ENCODE measurements at places on chromosomes 1 and 21.

DNA sequence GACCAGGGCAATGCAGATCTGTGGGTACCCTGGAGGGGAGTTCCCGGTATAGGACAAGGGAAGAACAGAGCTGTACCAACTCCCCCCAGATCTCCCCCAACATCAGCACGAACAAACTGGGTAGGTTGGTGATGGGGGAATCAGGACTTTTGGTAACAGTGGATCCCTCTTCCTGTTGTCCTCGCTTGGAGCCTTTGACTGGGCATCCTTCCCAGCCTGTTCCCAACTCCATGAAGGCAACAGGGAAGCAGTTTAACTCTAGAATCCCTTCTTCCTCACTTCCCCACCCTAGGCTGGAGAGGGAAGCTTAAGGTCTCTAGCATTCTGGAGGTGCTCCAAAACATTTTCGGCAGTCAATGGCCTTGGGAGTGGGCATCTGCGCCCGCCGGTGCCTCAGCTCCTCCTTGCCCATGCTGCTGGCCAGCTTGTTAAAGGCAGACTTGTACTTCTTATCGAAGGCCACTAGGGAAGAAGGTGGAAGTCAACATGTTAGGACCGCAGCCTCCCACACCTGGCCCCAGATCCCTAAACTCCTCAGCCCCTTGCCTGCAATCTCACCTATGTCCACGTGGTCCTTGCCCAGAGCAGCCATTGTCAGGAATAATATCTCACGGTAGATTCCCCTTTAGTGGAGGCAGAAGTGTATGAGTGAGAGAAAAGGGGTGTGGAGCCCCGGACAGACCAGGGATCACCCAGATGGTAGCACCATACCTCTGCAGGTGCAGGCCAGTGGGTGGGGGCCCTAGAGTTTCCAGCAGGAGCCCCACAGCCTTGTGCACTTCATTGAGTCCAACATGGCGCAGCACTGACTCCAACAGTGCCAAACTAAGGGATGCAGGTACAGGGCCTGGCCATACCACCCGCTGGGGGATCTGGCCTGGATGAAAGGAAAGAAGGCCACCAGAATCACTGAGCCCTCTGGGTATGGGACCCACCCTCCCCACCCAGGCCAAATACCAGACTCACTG, 7.5 kb upstream of the GATAD2B start:
- no peak for DNase-seq

GRCh38 chr1:217630711-217631591, at the start of the genes GPATCH2 and SPATA17:
GPATCH2 (minus strand) TSS chr1:217631090; CDS start chr1:217630971, 119 bp downstream.
SPATA17 (plus strand) TSS chr1:217631344; CDS start chr1:217631379, 35 bp downstream.
- peak; percentile 78 for DNase-seq

GRCh38 chr21:44461005-44461404, 5.7 kb downstream of the LRRC3 start:
- no peak for DNase-seq

GRCh38 chr1:48688102-48688760, 88.5 kb downstream of the BEND5 start:
- DNase-seq, result no peak

GRCh38 chr1:160009081-160009480, 22.7 kb downstream of the PIGM start:
- DNase-seq, result no peak

- DNase-seq, result no peak
These were observed 118.1 kb downstream of the SYT2 start for GRCh38 chr1:202592146-202592545.

DNA sequence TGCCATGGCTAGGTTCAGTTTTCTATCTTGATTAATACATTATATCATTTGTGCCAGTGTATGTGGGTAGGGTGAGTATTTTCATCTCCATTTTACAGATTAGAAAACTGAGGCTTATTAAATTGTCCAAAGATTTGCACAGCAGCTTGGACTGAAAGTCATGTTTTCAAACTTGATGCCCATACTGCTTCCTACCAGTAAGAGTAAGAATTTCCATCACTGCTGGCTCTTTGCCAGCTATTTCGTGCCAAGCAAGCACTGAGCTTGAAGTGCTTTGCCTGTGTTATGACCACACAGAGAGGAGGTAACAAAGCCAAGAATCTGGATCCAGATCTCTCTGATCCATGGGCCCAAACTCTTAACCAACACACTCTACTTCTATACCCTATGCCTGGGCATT, 295.0 kb downstream of the VAV3 start:
- no peak for DNase-seq

- DNase-seq, result no peak
These were observed 6.7 kb upstream of the HUNK start for GRCh38 chr21:31866077-31866511.

GRCh38 chr1:2517966-2518365, 8.4 kb downstream of the PANK4 start:
- no peak for DNase-seq

DNA sequence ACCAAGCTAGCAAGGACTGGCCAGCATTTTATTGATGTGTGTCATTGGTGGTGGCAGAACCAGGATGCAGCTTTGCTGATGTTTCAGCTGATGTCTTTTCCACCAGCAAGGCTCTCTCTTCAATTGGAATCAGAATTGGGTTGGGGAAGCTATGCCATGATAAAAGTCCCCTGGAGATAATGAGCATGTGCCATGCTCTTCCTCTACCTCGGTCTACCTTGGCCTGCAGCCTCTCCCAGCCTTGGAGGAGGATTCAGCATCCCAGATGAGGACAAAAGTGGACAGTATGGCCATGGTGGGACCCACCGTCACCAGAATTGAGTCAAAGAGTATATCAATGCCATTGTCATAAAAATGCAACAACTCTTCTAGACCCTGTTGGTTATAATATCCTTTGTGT, 8.6 kb downstream of the AVPR1B start:
- DNase-seq, result no peak

Measured in SIG-M5 (cell line).